ENCODE measurements at places on chromosomes 6 and 20.

DNA sequence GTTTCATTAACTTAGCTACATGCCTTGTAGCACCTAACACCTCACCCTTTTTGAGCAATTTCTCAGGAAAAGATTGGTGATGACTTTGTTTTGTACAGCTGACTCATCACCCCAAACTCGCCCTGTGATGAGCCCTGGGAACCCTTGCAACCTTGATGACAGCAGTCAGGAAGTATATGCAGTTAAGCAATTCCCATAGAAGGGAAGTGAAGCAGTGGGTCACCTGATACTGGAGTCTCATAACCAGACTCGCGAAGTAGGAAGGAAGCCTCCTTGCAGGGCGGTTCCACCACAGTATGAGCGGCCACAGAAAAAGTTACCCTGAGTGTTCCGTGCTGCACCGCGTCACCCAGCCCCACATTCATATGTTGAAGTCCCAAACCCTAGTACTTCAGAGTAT is 82.0 kb upstream of the EDN1 start:
- DNase-seq, result no peak

- no peak for DNase-seq
Measured at GRCh38 chr6:168165373-168165772, 86.4 kb upstream of the FRMD1 start.

- DNase-seq, result no peak
Measured at GRCh38 chr6:44356487-44356886, 14.0 kb downstream of the SPATS1 start.

DNA sequence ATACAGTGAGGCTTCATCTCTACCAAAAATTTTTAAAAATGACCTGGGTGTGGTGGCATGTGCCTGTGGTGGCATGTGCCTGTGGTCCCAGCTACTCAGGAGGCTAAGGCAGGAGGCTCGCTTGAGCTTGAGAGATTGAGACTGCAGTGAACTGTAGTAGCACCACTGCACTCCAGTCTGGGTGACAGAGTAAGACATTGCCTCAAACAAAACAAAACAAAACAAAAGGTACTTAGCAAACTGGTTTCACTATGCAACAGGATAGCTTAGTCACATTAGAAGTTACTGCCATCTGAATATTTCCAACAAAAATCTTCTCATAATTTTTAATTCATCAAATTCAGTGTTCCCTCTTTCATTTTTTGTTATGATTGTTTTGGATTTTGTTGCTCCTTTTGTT is 137.9 kb downstream of the QRSL1 start:
- DNase-seq, result no peak

- no peak for DNase-seq
Measured at GRCh38 chr6:106247293-106247692, 78.3 kb downstream of the ATG5 start.

GRCh38 chr6:144266091-144266649 is 19.0 kb upstream of the UTRN start:
- DNase-seq, result no peak

DNA sequence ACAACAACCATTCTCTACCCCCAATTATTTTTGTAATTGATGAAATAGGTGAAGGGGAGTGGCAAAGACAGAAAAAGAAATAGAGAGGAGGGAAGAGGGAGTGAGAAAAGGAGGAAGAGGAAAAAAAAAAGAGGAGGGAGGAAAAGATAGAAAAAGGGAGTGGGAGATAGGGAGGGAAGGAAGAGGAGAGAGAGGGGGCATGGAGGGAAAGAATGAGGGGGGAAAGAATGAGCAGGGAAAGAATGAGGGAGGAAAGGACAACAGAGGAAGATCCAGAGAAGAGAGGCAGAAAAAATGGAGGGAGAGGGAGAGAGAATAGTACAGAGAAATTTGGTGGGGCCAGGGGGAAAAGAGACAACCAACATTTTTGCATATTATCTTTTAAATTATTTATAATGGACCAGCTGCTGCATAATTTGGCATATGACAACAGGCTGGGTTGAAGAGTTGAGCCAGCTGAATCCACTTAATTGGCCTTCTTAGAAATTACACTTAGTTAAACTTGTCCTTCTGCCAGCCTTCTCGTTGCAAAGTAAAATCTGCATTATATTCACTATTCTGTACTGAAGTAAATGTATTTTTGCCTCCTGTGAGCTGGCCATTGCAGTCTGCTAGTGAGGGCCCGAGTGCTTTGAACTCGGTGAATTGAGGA is 101.0 kb downstream of the ARHGAP18 start:
- DNase-seq, result no peak

- DNase-seq, result no peak
Measured at GRCh38 chr6:26593278-26594130, 3.2 kb upstream of the ABT1 start.

DNA sequence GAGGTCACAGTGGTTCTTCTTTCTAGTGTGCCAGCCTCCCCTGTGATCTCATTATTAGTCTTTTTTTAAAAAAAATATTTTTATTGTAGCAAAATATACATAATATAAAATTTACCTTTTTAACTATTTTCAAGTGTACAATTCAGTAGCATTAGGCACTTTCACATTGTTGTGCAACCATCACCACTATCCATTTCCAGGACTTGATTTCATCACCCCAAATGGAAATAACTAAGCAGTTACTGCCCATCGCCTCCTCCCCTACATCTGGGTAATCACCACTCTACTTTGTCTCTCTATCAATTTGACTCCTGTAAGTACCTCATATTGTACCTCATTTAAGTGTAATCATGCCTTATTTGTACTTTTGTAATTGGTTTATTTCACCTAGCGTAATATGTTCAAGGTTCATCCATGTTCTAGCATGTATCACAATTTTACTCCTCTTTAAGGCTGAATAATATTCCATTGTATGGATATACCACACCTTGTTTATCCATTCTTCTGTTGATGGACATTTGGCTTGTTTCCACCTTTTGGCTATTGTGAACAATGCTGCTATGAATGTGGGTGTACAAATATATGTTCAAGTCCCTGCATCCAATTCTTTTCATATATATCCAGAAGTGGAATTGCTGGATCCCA is 68.6 kb upstream of the FYN start:
- DNase-seq, result no peak

GRCh38 chr6:132167929-132168892 is 217.0 kb upstream of the CCN2 start:
- no peak for DNase-seq

DNA sequence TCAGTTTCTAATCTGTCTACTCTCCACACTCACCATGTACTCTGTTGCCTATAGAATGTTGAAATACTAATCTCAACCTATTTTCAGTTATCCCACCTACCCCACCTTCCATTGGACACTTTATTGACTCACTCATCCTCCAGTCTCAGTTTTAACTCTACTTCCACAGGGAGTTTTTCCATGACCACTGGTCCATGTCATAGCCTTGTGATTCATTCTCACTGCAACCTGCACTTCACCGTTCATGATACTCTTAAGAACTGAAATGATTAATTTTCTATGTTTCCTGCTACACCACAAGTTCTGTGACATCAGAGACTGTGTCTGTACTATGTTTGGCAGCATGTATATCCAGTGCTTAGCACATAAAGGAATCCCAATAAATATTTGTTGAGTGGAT is 122.8 kb upstream of the HSF2 start:
- no peak for DNase-seq

GRCh38 chr6:104251651-104252050 is 608.1 kb downstream of the HACE1 start:
- DNase-seq, result no peak

DNA sequence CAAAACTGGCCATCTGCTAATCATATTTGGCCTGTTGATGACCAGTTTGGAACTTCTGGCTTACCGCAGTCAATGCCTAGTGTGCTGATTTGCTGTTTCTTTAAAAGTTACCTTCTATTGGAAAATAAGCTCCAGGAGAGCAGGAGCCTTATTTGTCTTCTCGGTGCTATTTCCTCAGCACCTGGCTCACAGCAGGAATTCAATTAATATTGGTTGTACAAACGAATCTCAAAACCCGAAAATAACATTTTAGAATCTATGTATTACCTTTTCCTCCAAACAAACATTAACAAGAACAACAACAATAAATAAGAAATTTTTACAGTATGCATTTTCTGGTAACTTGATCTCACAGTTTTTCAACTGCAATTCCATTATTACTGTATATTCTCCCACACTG is 1080.7 kb upstream of the MAP3K7 start:
- DNase-seq, result no peak

- no peak for DNase-seq
Measured at GRCh38 chr20:63116412-63117106, 99.4 kb downstream of the YTHDF1 start.

- no peak for DNase-seq
Measured at GRCh38 chr6:47307362-47308197, 2.1 kb downstream of the TNFRSF21 start.

DNA sequence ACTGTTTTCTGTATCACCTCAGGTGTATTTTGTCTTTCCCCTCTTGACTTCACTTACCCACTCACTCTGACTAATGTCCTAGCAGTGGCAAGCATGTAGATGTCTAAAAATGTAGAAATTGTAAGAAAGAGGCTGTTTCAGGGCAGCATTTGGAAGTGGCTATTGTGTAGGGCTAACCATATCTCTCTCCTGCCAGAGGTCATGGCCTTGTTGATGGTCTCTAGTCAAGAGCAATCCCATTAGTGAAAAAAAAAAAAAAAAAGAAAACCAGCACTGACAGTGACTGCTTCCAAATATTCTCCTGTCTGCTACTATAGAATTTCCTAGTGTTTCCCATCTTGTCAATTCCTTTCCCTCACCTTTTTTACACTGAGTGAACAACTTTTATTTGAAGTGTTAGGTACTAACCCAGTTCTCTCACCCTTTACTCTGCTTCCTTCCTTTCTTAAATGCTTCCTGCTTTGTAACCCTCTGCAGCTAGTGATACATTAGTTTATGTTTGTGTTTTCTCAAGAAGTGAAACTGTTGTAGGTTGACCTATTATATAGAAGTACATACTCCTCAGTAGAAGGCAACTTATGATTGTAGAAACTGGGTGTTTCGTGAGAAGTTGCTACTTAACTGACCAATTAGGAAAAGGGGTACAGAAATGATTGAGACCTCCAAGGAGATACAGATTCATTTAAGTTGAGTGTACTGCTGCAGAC is 174.1 kb upstream of the PTPRK start:
- no peak for DNase-seq

- DNase-seq, result no peak
Measured at GRCh38 chr6:161367472-161367871, 93.6 kb upstream of the AGPAT4 start.

- DNase-seq, result no peak
Measured at GRCh38 chr6:56026455-56027180, 151.2 kb upstream of the BMP5 start.

DNA sequence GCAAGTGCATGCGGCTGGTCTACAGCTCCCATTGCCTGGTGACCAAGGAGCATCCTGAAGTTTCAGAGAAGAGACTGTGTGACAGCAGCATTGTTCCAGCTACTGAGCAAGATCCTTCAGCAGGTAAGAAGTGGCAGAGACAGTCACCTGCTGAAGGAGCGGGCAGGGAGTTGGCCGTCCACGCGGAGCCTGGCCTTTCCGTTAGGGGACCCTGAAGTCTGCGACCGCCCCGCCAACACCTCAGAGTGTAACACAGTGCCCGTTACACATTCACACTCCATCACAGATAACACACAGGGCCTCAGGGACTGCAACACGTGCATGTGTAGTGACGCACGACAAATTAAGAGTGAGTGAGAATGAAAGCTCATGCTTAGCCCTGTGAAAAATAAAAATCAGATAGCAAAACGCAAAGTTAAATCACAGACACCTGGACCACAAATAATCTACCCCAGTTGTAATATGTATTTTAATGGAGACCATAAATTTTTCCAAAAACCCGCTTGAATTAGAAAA is 94.2 kb downstream of the IRF4 start:
- no peak for DNase-seq

DNA sequence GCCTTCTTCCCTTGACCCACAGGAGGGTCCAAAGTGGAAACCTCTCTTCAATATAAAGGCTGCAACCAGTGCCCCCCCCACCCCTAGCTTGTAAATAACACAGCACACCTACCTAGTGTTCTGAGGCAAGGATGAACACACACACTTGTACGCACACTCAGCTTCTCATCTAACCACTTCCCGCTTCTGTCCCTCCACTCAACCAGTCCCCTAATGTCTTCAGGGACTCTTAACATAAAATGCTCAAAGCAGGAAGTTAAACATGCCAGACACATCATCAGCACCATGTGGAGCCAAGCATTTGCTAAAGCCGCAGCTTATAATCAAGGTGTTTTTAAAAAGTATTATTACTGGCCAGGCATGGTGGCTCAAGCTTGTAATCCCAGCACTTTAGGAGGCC is 35.3 kb downstream of the FOXQ1 start:
- DNase-seq, result no peak

DNA sequence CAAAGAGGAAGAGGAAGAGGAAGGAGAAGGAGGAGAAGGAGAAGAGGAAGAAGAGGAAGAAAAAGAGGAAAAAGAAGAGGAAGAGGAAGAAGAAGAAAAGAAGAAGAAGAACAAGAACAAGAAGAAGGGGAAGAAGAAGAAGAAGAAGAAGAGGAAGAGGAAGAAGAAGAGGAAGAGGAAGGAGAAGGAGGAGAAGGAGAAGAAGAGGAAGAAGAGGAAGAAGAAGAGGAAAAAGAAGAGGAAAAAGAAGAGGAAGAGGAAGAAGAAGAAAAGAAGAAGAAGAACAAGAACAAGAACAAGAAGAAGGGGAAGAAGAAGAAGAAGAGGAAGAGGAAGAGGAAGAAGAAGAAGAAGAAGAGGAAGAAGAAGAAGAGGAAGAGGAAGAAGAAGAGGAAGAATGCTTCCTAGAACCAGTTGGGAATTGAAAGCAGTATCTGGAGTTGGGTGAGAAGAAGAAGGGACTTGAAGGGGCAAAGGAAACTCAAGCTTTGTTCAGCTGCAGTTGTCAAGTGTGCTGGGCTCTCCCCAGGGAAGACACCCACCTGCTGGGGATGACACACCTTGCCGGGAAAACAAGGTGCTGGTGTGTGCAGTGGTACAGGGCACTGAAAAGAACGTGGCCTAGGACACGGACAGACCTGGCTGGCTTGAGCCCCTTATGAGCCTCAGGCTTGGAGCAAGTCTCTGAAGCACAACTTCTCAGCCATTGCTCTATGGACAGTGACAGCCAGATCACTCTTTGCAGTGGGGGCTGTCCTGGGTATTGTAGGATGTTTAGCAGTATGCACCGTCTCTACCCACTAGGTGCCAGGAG is 30.1 kb upstream of the ARFGEF2 start:
- no peak for DNase-seq

DNA sequence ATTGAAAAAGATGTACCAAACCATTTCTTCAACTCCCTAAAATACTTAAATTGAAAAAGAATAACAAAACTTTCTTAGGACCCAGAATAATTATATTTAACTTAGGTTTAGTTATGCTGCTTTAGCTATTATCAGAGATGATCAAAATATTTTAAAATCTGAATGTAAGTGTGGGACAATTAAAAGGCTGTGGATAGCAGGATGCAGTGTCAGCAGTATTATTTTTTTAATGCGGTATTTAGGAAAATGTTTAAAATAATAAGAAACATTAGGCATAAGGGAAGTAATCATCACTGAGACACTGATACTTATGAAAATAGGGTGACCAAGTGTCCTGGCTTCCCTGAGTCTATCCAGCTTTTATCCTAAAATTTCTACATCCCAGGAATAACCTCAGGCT is 161.5 kb upstream of the PTCHD4 start:
- DNase-seq, result no peak

- DNase-seq, result no peak
Measured at GRCh38 chr6:130754786-130755367, 72.3 kb upstream of the SMLR1 start.

Data from T-cell (primary cell).